ENCODE measurements at places on chromosomes 1 and 21.

- no peak for DNase-seq
These were observed 466.4 kb downstream of the NPHP4 start for GRCh38 chr1:5525597-5526384.

GRCh38 chr1:41319106-41319755 lies 42.0 kb upstream of the FOXO6 start:
- DNase-seq, result no peak

DNA sequence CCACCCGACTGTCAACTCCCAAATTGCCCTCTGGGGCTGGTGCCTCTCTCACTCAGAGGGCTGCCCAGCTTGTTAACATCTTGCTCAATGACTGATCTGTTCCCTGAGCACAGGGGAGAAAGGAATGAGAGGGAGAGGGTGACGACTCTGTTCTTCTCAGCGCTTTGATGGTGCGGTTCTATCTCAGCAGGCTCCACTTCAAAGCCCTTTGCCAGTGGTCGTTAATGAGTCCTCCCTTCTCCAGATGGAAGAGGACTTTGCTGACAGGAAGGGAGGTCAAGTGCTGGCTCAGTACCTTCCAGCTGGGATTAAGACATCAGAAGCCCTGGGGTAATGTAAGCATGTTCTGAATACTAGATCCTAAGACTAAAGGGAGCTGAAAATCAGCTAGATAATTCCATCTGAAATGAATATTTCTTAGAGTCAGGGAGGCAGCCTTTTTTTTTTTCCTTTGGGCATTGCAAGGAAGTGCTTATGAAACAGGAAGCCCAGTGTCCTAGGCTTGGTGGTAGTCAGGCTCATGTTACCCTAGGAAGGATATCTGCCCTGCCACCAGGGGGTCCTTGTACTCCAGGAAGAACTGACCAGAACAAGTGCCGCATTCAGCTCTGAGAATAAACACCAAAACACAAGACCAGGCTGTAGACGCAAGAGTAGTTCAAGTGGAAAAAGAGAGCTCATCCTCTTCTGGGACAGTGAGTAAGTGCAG lies 4.7 kb downstream of the FMOD start:
- DNase-seq, result no peak

GRCh38 chr1:35175098-35175576 lies 17.8 kb downstream of the SFPQ start:
- no peak for DNase-seq

GRCh38 chr1:209989525-209989924 lies 51.5 kb downstream of the SYT14 start:
- no peak for DNase-seq

- no peak for DNase-seq
These were observed 14.2 kb upstream of the MCOLN3 start for GRCh38 chr1:85062425-85063026.

DNA sequence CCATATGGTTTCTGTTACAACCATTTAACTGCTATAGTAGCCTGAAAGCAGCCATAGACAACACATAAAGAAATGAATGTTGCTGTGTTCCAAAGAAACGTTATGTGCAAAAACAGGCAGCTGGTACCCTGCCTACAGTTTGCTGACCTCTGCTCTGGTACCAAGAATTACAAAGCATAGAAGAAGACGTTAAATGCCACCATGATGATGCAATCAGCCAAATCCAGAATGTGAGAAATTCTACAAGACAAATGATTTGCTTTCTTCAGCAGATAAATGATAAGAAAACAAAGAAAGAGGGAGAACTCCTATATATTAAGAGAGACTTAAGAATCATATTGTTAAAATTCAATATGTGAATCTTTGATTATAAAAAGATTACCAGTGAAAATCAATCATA lies 97.8 kb upstream of the PDE4B start:
- DNase-seq, result no peak

- DNase-seq, result peak; percentile 48
These were observed 6.8 kb downstream of the JMJD4 start for GRCh38 chr1:227728059-227728891.

- DNase-seq, result no peak
These were observed 118.3 kb upstream of the CYYR1 start for GRCh38 chr21:26691416-26691815.

DNA sequence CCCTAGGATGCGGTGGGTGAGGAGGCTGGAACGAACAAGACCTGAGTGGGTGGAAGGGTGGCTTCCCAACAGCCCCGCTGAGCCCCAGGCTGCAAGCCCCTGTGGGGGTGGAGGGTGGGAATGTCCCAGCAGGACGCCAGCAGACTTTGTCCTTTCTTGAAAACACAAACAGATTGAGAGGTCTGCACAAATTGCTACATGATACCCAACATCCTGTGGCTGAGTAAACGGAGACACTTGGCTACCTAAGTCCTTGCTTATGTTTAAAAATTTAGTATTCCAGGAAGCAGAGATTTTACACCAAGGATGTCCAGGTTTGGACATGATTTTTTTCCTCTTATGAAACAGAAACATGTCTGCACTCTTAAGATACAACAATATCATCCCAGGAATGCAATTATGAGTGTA lies 11.8 kb upstream of the F3 start:
- DNase-seq, result no peak

DNA sequence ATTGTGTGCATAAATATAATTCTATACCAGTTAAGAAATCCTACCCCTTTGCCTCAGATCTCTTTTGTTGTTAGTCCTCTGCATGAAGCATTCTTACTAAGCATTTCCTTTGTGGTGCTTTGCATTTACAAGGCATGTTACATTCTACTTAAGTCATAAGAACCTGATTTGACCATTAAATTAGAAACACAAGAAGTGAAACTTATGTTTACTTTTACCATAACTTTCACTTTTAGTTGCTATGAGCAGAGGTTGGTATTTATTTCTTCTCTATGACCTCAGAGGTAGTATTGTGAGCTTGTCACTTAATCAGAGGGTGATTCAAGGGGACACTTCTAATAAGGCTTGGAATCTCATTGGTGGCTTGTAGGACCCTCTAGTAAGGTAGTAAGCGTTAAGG lies 9.0 kb downstream of the FAM20B start:
- DNase-seq, result no peak

DNA sequence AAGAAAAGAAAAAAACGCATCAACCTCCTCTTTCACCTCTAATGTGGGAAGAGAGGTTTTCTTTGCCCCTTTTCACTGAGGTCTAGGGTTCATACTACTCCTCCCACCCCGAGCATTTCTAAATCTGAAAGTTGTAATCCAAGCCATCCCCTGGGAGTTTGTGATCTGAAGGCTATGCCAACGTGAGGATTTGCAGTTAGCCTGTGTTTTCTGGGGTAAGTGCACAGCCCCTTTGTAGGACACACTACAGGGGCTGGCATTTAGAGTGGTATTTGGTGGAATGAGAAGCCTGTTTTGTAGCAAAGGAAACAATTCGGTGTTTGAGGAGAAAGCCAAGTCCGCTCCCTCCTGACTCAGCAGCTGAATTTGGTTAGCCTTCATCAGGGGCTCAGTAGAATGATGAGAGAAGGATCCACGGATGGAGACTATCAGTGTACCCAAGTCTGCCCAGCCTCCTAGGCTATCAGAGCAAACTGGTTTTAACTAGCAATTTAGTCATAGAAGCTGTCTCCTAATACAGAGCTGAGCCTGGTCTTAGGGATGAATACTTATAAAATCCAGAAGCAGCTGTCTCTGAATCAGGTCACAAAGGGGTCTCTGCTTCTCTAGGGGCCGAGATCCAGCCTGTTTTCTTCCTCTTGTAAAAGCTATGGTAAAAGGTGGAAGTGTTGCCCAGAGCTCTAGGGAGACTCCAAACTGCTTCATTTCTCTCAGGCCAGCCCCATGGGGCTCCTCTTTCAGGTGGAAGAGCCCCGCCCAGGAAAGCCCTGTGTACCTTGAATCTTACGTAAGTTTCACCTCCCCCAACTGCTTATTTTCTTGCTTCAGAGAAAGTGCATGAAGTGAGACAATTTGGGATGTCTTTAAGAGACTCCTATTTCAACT lies 2.1 kb downstream of the PCP4L1 start:
- DNase-seq, result no peak

GRCh38 chr1:53292690-53293089 lies 35.2 kb downstream of the LRP8 start:
- no peak for DNase-seq

DNA sequence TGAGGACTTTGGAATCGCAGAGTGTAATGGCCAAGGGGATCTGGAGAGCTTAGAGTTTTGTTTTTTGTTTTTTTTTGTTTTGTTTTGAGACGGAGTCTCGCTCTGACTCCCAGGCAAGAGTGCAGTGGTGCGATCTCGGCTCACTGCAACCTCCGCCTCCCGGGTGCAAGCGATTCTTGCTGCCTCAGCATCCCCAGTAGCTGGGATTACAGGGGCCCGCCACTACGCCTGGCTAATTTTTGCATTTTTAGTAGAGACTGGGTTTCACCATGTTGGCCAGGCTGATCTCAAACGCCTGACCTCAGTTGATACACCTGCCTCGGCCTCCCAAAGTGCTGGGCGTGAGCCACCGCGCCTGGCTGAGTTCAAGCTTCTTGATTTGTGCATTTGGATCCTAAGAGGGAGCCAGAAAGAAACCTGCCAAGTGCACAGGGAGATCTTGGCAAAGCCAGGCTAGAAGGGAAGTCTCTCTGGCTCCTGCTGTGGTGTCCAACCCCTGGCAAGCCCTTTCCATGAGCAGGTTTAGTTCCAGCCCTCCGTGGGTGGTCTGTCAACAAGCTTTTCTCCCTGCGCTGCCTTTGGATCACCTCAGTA lies 852 bp downstream of the FAAH start:
- no peak for DNase-seq

DNA sequence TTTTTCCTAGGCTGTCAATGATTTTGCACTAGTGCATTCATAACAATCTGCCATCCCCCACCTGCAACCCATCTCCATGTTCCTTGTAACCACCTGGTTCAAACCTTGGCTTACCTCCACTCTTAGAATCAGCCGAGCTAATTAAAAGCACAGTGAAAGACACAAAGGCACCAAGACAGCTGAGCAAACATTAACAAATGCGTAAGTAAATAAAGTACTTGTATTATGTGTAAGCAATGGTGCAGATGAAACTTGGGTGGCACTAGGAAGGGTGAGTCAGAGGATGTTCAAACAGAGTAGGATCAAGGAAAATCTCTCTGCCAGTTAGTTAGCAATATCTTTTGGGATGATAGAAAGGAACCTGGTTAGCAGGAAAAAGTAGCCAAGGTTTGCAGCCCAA lies 5.1 kb upstream of the FOXJ3 start:
- no peak for DNase-seq

- no peak for DNase-seq
These were observed 226.2 kb upstream of the IRF2BP2 start for GRCh38 chr1:234836045-234836681.

DNA sequence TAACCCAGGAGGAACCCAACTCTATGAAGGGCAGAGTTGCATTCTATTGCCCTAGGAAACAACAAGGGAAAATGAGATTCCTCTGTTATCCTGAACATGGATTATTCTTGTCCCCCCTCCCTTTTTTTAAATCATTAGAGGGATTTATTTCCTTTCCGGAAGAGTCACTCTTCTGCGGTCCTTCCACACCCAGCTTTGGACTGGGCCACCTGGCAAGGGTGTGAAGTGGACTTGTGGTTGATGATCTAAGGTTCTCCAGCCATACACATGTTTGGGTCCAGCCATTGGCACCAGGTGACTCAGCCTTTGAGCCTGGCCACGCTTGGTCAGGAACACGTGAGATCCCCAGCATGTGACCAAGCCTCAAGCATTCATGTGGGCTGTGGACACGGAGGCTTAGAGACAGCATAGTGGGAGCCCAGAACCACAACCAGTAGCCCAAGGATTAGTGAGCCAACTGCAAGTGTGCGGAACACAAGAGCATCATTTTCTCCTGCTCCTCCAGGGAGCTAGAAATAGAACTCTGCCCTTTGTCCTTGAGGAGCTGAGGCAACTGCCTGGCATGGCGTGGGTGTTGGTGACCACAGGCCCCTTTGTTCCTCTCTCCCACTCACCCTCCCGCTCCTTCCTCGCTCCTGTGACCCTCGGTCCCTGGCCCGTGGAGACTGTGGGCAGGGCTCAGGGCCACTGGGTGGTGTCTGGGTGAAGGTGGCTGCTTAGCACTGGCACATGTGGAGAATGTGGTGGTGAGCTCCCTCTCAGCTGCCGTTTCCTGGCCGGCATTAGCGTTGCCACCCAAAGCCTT lies 50.1 kb downstream of the NENF start:
- DNase-seq, result no peak

DNA sequence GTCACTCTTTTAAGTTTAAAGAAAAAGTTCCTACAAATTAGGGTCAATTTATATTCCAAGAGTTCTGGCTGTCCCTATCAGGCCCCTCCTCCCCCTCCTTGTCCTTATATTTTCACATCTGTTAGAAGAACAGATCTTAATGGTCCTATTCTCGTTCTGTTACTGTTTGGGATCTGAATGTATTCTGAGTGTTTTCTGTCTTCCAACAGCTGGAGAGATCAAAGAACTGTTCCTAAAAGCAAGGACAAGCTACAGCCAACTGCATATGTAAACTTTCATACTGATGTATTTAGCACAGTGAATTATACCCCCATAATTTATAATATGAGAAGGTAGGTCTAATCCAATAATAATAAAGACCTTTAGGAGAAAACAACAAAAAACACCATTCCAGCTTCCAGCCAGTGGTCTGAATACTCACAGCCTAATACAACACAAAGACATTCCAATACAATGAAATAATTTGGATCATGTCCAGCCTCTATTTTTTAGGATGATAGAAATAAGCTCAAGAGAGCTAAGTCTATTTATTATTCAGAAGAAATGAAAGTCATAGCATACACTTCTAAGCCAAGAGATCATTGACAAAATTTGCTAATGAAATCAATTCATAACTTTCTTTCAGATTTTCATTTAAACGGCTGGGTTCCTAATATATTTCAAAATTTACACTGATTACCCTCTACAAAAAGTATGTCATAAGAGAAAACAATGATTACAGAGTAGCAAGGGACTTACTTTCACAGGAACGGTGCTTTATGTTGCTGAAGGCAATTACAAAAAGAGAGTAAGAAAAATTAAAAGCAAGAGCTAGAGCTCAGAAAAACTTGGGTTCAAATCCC lies 25.3 kb downstream of the WLS start:
- no peak for DNase-seq

GRCh38 chr1:23980728-23981070 lies 572 bp upstream of the SRSF10 start:
- no peak for DNase-seq

- no peak for DNase-seq
These were observed 7.2 kb upstream of the SEMA4A start for GRCh38 chr1:156146020-156146768.

DNA sequence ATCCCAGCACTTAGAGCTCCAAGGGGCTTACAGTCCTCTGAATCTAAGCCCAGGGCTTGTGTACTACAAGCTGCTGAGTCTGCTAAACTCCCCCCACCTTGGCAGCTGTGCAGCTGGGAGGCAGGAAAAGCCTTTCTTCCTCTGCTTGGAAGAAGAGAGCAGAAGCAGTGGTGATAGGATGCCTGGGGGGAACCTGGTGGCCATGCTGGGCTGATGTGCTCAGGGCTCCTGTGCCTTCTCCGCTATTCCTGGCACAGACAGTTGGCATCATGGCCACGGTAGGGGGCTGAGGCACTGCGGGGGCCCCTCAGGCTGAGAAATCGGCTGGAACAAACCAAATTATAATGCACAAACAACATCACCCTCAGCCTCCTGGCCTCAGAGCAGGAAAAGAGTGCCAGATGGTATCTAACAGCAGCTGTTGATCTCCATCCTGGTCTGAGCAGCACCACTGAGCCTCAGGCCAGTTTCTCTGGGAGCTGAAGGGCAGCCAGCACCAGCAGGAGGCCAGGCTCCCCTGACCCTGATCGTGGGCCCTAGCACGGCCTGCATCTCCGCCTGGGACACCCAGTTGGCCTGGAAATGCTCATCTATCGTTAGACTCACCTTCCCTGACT lies 35.8 kb downstream of the ECE1 start:
- DNase-seq, result no peak
